Stimulated activated CD4-positive, alpha-beta T cell treated with anti-CD3 and anti-CD28 coated beads, Interleukin-15, amount 100 ng/mL, for 1 hour (primary cell): ENCODE measurements at places on chromosomes 2 and 18.

- no peak for DNase-seq
Observed at GRCh38 chr2:203177361-203177760, 61.5 kb upstream of the CYP20A1 start.

DNA sequence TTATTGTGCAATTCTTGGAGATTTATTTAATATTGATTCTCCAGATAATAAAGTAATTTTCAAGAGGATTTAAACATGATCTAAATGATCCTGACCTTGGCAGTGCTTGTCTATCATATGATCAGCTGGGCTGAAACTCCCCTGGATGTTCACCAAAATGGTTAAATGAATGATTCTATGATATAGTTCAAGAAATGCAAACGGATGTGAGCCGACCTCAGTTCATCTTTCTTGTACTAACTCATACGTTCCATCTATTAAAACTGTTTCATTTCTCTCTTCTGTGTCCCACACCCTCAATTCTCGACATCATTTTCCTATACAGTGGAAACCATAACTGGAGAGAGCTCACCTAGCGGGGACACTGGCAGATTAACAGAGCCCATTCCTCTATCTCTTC lies 281.7 kb upstream of the CCDC68 start:
- no peak for DNase-seq

DNA sequence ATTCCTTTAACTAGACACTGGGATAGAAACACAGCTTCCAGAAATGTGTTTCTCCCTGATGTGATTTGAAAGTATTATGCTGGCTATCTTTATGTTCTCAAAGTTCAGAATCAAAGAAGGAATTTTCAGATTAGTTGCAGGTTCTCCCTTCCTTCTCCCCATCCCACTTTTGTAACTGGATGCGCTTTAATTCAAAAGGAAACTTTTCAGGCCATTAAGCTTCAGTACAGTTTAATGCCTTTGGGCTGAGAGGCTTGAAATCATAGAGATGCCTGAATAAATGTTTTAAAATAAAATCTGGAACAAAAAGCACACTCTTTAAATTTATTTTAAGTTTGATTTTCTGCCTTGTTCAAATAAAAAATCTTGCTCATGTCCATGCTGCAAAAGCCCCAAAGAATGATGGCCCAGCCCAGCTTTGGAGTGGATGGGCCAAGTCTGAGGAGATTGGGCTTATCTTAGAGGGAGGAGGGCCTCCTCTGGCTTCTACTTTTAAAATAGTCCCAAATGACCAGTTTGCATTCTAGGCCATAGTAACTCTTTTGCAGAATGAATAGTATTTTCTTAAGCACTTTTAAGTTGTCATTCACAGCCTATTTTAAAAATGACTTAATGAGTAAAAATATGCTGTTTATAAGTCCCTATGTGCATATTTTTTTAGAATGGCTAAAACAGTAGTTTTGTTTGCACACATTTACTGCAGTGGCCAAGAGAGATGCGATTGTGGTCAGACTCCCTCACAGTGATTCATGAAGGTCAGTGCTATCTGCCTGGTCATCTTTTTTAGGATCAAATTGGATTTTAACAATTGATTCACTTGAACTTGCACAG lies 129.2 kb downstream of the MTX2 start:
- DNase-seq: no peak

DNA sequence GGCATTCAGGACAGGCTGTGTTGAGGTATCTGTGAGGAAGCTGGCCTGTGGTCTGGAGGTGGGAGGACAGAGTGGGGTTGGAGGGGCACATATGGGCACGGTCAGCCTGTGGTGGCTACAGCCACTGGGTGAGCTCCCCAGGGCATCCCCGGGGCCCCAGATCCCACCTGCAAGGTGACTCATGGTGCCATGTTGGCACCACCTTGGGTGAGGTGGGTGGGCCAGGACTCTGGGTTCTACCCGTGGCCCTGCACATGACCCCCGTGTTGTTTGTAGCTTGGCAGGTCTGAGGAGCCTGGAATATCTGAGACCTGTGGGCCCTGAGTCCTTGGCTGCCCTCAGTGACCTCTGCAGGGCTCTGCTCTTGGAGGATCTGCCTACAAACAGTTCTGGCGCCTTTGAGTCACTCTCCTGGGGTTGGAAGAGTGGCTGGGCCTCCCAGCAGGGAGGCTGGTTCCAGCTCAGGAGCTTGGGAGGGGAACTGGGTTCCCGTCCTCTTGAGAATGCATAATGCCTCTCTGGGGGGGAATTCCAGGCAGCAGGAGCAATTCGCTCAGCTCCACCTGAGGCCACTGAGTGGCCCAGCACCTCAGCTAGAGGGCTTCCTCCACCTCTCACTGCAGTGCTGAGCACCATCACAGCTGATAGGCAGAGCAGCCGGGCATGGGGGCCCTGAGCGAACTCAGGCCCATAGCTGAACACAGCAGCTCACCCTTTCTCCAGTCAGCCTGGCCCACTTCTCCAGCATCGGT lies 105.1 kb downstream of the DYSF start:
- DNase-seq: no peak

DNA sequence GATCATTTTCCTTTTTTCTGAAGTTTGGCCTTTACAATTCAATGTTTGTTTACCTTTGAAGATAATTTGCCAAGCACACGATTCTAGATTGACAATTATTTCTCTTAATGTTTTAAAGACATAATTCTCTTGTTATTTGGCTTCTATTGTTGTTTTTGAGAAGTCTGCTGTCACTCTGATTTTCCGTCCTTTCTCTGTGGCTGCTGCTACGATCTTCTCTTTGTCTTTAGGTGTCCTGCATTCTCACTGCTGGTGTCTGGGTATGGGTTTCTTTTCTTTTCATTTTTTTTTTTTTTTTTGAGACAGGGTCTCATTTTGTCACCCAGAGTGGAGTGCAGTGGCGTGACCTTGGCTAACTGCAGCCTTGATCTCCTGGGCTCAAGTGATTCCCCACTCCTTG lies 15.1 kb upstream of the FAM228A start:
- no peak for DNase-seq

GRCh38 chr18:65592435-65592834 lies 158.4 kb upstream of the CDH7 start:
- DNase-seq: no peak

DNA sequence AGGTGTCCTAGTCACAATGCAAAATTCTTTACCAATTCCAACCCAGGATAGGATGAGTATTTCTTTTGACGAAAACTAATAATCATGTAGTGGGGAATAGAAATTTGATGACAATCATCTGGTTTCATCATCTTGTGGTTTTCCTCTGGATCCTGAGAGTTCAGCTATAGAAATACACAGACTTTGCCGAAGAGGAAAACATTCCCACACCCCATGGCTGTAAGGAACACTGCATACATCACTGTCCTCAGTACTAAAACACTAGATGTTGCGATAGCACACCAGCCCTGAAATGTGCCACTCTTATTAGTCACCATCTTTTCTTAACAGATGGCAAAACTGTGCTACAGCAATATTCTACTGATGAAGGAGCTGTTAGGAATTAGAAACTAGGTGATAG lies 29.4 kb downstream of the CERKL start:
- no peak for DNase-seq

GRCh38 chr2:215707608-215708007 lies 271.7 kb upstream of the FN1 start:
- DNase-seq: no peak

DNA sequence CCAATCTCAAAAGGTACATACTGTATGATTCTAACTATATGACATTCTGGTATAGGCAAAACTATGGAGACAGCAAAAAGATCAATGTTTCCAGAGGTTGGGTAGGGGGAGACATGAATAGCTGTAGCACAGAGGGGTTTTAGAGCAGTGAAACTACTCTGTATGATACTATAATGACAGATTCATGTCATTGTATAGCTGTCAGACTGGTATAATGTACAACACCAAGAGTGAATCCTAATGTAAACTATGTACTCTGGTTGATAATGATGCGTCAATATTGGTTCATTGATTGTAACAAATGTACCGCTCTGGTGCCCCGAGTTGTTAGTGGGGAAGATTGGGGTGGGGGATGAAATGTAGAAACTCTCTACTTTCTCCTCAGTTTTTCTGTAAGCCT lies 172.4 kb upstream of the SPOPL start:
- DNase-seq: no peak

DNA sequence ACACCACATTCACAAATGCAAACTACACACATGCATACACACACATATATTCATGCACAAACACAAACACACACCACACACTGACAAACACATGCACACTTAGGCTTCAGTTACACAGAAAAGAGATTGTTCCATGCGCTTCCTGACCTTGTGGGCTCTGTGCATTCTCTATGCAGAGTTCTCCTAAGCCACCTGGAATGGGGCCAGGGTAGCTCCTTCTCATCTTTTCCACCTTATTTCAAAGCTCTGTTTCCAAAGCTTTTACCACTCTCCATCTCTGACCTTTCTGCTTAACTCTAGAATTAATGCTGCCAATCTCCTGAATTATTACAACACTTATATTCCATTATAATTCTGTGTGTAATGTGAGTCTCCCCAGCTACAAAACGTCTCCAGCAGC lies 522.3 kb upstream of the MYT1L start:
- no peak for DNase-seq

DNA sequence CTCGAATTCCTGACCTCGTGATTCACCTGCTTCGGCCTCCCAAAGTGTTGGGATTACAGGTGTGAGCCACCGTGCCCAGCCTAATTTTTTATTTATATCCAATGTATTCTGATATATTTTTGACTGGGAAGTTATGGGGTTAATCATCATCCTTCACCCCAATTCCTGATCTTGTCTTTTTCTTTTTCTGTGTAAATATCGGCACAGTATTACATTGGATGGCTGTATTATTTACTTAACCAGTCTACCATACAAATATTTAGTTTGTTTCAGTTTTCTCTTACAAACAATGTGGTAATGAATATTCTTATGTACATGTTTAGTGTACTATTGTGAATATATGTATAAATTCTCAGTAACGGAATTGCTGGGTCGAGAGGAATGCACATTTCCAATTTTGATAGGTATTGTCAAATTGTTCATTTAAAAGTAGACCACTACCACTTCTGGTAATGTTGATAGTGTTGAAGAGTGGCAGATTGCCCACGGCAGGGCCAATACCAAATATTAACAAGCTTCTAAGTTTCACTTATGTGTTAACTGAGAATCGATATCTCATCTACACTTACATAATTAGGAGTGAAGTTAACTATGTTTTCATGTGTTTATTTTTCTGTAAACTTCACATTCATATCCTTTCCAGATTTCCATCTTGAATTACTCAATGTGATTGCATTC lies 196.7 kb downstream of the ALPK2 start:
- no peak for DNase-seq

DNA sequence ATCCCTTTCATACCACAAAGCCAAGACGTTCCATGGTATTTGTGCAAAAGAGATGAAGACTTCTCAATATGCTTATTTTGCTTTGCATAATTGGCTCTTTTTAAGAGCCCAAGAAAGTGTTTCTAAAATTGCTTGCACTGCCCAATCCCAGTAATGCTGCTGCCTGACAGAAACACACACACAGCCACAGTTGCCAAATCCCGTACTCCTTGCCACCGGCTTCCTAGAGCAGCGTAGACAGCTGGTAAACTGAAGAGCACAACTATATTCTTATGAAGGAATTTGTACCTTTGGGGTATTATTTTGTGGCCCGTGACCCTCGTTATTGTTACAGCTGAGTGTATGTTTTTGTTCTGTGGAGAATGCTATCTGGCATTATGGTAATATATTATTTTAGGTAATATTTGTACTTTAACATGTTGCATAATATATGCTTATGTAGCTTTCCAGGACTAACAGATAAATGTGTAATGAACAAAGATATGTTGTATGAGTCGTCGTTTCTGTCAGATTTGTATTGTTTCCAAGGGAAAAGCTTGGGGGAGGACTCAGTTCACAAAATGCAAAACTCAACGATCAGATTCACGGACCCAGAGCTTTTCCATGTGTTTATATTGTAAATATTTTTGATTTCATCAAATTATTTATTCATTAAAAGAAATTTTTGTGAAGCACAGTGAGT lies 202.9 kb upstream of the RAB12 start:
- DNase-seq: no peak
